Stimulated activated CD4-positive, alpha-beta T cell treated with anti-CD3 and anti-CD28 coated beads, TNF-alpha, amount 100 ng/mL, for 48 hours (primary cell): ENCODE measurements at places on chromosomes 1 and 21.

DNA sequence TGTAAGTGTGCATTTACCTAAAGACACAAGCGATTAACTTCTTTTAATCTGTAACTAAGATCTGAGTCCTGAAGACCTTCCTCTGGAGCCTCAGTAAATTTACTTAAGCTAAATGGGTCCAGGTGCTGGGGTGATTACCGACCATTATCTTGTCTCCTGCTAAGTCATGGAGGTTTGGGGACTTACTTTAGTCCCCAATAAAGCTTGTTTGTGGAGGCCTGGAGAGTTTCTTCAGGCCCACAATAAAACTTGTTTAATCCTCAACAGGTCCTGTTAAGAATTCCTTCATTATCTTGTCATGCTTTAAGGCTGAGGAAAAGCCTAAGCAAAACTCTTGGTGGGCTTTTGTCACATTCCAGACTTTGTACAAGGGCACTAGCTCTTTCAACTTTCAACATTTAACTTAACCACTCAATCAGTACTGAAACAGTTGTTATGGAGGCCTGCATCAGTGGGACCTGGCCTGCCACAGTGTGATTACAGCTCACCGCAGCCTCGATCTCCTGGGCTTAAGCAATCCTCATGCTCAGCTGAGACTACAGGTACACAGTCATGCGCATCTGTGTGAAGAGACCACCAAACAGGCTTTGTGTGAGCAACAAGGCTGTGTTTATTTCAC is 84.0 kb downstream of the FMO4 start:
- DNase-seq = no peak

DNA sequence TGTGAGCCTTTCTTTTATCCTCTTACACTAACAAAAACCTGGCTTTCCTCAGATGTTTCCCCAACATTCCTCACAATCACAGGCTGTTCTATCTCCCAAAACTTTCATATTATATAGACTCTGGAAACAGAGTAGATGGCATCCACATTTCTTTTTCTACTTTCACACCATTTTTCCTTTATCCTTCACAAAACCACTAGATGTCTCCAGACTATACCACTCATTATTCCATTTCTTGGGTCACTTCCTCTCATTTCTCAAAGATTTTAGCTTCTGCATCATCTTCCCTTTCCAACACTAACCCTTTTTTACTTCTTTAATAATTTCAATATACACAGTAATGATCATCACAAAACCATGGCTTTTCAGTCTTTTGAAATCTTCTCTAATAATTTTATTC is 286.0 kb upstream of the DEPDC1 start:
- DNase-seq = no peak

DNA sequence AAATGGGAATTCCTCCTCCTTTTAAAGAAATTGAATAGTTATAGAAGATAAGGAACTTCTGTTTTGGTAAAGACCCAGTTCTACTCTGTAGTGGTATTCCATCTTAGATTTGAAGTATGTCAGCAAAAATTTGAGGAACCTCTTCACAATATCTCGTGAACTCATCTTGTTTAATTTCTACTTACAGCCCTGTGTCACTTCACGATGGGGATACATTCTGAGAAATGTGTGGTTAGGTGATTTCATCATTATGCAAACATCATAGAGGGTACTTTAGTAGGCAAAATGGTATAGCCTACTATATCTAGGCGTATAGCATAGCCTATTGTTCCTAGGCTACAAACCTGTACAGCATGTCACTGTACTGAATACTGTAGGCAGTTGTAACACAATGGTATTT is 36.0 kb downstream of the ALG6 start:
- DNase-seq = no peak

GRCh38 chr1:244221991-244222390 is 170.9 kb downstream of the ZBTB18 start:
- no peak for DNase-seq

- DNase-seq = no peak
Observed at GRCh38 chr1:20080441-20081352, 10.7 kb downstream of the PLA2G5 start.

DNA sequence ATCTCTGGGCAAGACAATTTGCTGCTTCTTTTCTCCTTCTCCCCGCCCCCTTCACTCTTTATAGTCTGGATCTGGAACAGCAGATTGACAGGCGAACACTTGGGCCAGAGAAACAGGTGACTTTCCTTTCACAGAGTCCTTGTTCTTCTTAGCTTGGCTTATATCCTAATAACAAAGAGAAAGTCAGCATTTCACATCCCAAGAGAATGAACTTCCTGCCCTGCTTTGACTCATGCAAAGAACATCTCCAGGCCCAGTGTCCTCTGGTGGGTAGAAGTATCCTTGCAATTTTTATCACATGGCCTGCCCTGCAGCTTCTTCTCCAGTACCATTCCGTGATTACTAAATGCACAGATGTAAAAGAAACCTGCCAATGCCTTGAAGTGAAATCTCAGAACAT is 764.4 kb downstream of the ADGRL2 start:
- no peak for DNase-seq

DNA sequence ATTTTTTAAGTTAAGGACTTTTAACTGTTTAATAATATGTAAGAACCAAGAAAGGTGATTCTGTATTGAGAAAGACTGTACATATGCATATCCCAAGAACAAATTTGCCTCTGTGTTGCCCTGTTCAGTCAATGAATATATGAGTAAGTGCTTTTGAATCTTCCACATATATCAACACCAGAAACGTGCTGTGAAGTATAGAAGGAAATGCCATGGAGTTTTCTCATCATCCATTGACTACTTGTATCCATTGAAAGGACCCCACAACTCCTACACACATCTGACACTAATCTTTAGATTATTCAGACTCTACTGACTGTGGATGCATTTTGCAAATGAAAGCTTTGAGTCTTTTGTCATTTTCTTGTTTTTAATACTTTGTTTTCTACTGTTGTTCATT is 366.9 kb downstream of the S1PR1 start:
- no peak for DNase-seq

DNA sequence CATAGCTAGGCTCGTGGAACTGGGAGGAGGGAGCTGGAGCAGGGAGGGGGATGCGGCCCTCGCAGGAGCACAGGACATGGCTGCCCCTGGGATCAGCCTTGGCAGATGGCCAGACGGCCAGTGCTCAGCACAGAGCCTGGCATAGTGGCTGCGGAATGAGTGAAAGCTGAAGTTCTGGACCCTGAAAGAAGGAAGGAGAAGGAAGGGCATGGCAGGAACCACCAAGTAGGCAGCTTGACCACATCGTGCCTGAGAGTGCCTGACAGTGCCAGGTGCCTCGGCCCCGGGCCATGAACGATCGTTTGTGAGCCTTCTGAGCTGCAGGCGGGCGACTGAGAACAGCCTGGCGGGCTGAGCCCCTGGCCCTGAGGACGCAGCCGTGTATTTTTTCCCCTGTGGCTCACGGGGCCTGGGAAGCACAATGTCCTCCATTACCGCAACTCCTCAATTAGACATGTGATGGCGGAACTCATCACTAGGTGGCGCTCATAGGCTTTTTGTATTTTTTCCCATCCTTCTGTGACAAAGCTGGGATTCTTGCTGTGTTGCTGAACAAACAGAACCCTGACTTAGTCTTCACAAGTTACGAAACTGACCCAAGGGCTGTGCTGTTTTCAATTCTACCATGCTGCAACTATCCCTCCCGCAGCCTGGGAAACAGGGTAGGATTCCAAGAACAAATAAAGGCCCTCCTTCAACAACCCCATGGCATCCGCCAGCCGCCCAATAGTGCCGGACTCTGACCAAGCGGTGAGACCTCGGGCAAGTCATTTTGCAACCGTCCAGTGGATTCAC is 29.9 kb upstream of the TMEM61 start:
- peak; percentile 10 for DNase-seq
